NCI-H510A treated with DMSO at 0.1 percent for 48 hours (cell line): ENCODE measurements at places on chromosomes 6 and 20.

GRCh38 chr6:108995296-108995695 lies 99.3 kb downstream of the SESN1 start:
- no peak for DNase-seq

- no peak for DNase-seq
Observed at GRCh38 chr6:84871925-84872324, 107.5 kb upstream of the TBX18 start.

GRCh38 chr6:158596861-158597260 lies 37.0 kb downstream of the TMEM181 start:
- DNase-seq: no peak

DNA sequence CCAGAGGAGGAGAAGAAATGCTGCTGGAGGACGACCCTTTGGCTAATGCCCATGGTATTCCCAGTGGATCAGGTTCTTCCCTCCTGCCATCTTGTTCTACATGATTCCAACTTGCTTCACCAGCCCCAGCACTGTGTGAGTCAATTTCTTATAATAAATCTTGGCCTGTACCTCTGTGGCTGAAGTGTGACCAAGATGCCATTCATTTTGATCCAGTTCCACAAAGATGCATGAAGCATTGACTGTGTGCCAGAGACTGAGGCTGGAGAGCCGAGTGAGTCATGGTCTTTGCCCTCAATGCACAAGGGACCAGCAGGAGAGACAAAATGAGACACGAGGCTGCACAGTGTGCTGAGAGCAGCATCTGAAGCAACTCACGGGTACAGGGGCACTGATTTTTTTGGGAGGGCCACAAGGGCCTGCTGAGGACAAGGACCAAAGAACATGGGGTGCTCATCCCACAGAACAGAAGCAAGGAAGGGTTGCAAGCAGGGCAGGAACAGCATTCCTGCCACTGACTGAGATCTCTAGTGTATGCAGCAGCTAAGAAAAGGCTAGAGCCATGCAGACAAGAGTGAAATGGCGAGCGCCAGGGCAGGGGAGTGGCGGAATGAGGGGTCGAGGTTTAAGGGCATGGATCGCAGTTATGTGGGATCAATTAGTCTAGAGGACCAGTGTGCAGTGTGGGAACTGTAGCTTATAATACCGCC lies 207.0 kb downstream of the THBS2 start:
- no peak for DNase-seq

DNA sequence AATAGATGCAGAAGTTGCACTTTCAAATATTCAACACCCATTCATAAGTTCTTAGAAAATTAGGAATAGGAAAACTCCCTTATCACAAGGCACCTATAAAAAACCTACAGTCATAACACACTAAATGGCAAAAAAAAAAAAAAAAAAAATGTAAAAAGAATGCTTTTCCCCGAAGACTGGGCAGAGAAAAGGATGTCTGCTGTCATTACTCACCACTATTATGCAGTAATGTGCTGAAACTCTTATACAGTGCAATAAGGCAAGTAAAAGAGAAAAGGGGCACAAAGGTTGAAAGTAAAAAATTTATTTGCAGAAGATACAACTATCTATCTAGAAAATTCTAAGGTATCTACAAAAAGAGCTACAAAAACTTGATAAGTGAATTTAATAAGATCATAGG lies 607.8 kb upstream of the ARID1B start:
- DNase-seq: no peak

- no peak for DNase-seq
Observed at GRCh38 chr20:61964675-61965605, 100.7 kb downstream of the TAF4 start.

- DNase-seq: no peak
Observed at GRCh38 chr6:130893277-130893676, 66.1 kb downstream of the SMLR1 start.

GRCh38 chr6:54204921-54205591 lies 93.8 kb downstream of the MLIP start:
- no peak for DNase-seq
